ENCODE measurements at places on chromosomes 1 and 21.
A peak's percentile ranks its signal among the peaks of the same experiment; 100 is the strongest.

DNA sequence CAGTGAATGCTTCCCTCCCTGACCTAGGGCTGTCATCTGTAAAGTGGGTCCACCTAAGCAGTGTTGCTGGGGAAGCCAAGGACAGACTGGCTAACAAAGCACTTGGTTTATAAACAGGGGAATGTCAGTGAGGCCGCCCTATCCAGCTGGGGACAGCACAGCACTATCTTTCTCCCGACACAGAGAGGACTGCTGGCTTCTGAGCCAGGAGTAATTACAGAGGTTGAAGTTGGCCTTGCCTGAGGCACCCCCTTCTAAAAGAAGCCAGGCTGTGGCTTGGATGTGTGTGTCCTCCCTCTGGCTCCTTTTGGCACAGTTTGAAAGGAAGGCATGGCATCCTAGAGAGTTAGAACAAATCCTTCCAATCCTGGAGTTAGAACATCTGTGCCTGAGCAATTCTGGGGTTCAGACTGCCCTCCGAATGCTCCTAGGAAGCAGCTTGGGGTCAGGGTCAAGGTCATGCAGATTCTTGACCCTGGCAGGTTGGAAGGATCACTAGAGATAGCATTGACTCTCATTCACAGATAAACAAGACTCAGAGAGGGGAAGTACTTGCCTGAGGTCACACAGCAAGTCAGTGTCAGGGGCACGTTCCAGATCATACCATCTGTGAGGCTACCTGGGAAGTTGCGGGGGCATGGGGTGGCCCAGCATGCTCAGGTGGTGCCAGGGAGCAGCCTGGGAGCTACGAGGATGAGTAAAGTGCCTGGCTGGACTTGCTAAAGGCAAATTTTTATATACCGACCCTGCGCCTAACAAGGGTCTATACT lies 1.3 kb upstream of the LDLRAP1 start:
- DNase-seq: no peak

- DNase-seq: no peak
Observed at GRCh38 chr1:234476172-234476571, 2.8 kb downstream of the TARBP1 start.

GRCh38 chr1:118137900-118138299 lies 47.1 kb downstream of the SPAG17 start:
- no peak for DNase-seq

DNA sequence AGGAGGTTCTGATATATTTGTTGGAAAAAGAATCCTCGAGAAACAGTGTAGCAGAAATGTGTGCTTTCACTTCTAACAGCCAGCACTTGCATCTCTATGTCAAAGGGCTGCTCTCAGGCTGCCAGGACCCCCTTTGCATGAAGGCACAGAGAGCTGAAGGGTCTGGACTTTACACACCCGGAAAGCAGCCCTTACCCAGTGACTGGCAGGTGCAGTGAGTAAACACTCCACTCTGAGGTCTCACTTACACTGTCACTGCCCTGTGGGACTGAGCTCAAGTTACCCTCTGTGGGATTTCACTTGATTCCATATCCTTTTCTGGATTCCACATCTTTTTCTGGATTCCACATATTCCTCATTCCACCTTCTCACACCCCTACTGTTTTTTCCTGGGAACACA lies 40.8 kb upstream of the PPP2R5A start:
- DNase-seq: no peak

DNA sequence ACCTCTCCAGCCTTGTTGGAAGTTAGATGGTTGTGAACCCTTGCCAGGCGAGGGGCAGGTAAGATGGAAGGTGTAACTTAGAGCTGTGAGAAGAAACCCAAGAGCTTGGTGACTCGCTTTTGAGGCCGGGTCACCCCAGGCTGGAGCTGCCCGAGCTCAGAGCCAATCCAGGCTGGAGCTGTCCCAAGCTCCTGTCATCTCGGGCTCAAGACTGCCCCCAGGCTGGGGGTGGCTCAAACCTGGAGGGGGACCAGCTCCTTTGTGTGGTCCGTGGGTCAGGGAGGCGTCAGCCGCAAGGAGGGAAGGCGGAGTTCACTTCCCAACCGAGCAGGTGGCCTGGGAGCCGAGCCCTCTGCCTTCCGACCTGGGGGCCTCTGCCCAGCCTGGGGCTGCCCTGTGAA lies 2.0 kb downstream of the HUNK start:
- DNase-seq: peak; percentile 62

- no peak for DNase-seq
Observed at GRCh38 chr1:203213126-203213525, 16.3 kb downstream of the CHIT1 start.

- DNase-seq: no peak
Observed at GRCh38 chr1:162903246-162903645, 42.3 kb upstream of the CCDC190 start.

DNA sequence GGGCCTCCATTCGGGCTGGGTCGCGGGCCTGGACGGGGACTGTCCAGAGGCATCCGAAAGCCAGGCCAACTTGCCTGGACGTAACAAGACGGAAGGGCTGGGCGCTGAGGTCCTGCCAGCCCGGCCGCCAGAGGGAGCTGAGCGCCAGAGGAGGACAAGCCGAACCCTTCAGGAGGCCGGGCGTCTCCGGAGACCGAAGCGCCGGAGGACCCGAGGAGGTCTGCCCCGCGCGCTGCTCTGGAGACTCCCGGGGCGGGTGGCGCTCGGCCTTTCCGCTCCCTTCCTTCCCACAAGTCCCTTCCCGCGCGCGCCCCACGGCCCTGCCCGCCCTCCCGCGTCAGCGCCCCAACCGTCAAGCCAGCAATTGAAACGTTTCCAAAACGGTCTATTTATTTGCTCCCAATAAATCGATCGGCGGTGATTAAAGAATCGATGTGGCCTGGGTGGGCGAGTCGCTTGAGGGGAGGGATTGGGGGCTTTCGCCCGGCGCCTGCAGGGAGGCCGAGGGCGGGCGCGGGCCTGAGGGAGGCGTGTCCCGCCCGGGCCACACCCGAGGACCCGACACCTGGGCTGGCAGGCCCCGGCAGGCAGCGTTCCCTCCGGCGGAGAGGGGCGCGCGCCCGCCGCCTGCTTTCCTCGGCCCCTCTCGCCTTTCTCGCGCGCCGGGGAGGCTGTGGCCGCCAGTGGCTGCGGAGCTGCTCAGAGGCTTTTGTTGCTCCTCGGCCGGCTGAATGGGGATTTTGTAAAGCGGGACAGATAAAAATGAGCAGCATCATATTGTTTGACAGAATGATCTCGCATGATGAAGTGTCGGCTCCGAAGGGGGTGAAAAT lies 5.2 kb upstream of the FOXD3 start:
- DNase-seq: peak; percentile 80

- peak; percentile 1 for DNase-seq
Observed at GRCh38 chr1:158654571-158654970, 31.9 kb downstream of the SPTA1 start.

GRCh38 chr1:32066489-32066873 lies 6.3 kb upstream of the TMEM39B start:
- no peak for DNase-seq

DNA sequence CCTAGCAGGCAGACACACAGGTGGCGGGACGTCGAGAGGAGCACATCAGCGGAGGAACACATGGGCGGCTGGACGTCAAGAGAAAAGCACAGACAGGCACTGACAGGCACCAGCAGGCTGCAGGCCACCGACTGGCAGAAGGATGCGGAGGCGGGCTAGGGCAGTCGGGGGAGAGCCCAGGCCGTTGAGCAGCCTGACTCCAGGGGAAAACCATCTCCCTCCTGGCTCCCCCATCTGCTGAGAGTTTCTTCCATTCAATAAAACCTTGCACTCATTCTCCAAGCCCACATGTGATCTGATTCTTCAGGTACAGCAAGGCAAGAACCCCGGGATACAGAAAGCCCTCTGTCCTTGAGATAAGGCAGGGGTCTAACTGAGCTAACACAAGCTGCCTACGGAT lies 25.5 kb downstream of the B3GALT5 start:
- peak; percentile 60 for DNase-seq

Data from SW480 (cell line).